IPS DF 19.7 (cell line): ENCODE measurements at places on chromosomes 3 and 15.

DNA sequence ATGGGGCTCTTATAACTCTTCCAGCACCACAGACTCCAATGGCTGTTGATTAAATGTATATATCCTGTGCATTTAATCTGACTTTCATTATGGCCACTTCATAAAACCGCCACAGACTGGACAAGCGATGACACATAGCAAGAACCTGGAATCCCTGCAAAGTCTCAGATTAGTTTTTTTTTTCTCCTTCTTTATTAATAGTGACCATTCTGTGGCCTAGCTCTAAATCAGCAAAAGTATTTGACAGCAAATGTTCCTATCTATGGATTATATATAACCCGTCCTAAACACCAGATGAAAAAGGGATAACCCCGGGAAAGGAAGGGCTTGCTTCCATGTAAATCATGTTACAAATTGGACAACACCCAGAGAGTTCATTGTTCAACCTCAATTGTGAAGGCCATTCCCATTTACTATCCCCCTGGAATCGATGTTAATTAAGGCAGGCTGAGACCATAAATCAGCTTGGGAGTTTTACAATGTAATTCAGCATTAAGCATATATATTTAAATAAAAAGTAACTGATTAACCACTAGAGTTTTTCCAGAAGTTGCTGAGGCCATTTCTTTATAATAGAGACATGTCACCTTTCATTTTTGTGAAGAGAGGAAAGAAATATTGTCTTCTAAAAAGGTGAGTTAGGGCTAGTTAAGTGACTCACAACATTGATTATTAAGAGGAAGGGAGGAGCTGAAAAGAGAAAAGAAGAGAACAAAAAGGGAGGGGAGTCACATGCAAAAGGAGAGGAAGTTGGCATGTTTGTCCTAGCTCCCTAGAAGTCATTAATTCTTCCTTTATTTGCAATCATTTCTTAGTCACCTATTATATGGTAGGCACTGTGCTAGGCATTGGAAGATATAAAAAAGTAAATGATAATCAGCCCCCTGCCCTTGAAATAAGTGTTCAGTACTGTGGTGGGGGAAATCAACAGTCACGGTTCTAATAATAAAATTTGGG lies 26.2 kb downstream of the ALDH1A2 start:
- no peak for DNase-seq

- DNase-seq, result no peak
Observed at GRCh38 chr15:58762731-58763130, 8.4 kb upstream of the MINDY2 start.

DNA sequence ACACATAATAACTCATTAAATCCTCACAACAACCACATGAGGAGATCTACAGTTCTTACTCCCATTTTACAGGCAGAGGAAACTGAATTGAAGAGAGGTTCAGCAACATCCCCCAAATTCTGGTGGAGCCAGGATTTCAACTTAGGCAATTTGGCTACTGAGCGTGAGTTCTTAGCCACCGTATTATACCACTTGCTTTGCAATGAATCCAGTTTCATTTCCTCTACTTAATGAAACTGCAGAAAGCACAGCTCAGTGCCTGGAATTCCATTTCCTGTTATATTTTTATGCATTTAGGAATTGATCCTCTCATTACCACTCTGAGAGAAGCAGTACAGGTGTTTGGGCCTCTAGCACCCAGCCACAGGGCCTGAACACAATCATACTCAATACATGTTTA lies 4.3 kb downstream of the ZNF860 start:
- no peak for DNase-seq

- DNase-seq, result no peak
Observed at GRCh38 chr3:53725387-53725995, 120.7 kb downstream of the CHDH start.

DNA sequence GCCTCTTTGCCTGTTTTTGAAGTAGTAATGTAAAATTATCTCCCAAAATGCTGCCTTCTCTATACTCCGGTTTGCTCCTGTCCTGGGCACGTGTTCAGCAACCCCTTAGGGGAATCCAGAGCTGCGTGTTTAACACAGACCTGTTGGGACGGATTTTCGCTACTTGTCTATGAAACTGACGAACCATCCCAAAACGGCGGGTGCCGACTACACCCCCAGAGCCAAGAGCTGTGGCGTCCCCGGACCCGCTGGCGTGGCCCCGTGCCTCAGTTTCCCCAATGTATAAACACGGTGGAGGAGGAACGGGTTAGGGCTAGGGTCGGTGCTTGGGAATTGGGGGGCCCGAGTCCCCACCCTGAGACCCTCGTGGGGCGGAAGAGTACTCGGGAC lies 473 bp downstream of the FHIT start:
- no peak for DNase-seq

- no peak for DNase-seq
Observed at GRCh38 chr3:81716870-81717509, 44.5 kb downstream of the GBE1 start.

GRCh38 chr3:47288966-47289910 lies 6.5 kb downstream of the KLHL18 start:
- DNase-seq, result no peak

GRCh38 chr3:47343471-47343971 lies 37.3 kb upstream of the PTPN23 start:
- DNase-seq, result no peak

DNA sequence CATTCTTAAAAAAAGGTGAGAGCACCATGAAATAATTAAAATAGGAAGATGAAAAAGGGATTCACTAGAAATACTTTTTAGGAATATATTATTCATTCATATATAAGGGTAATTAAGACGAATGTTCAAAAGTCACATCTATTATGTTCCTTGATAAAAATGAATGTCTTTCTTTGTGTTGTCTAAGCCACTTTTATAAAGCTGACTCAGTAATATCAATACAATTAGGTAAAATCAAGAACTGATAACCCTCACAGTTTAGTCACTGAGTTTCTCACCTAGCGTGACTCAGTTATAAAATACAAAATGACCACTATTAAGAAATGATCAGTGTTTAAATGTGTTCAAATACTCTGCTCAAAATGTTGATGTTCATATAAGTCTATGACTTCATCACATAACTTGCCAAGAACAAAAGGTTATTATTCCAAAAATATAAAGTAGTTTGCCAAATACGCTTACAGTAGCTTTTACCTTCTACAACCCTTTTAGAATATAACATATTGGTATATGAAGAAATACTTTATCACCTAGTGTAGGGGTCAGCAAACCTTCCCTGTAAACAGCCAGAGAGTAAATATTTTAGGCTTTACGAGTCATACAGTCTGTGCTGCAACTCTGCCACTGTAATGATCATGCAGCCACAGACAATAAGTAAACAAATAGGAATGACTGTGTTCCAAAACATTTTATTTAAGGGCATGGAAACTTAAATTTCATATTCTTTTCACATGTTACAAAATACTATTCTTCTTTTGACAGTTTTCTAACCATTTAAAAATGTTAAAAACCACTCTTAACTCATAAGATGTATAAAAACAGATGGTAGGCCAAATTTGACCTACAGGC lies 369.8 kb downstream of the TBC1D5 start:
- no peak for DNase-seq

GRCh38 chr3:22360164-22360563 lies 609.2 kb upstream of the ZNF385D start:
- no peak for DNase-seq

DNA sequence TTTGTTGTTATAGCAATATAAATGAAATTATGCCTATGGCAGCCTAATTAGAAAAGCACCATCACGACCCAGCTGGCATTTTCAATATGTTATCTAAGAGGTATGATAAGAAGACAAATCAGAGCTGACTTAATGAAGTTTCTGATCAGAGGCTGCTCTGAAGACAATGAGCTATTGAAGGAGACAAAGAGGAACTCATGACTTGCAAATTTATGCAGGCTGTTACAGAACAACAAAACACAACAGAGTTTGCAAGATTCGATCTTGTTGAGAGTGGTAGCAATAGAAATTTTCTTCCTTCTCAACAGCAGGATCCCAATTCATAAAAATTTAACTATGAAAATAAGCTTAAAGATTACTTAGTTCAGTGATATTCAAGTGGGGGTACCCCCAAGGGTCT lies 7.7 kb downstream of the CCDC54 start:
- DNase-seq, result no peak

GRCh38 chr15:62087671-62088352 lies 21.0 kb downstream of the C2CD4A start:
- DNase-seq, result no peak
